ENCODE measurements at places on chromosomes 2 and 18.

DNA sequence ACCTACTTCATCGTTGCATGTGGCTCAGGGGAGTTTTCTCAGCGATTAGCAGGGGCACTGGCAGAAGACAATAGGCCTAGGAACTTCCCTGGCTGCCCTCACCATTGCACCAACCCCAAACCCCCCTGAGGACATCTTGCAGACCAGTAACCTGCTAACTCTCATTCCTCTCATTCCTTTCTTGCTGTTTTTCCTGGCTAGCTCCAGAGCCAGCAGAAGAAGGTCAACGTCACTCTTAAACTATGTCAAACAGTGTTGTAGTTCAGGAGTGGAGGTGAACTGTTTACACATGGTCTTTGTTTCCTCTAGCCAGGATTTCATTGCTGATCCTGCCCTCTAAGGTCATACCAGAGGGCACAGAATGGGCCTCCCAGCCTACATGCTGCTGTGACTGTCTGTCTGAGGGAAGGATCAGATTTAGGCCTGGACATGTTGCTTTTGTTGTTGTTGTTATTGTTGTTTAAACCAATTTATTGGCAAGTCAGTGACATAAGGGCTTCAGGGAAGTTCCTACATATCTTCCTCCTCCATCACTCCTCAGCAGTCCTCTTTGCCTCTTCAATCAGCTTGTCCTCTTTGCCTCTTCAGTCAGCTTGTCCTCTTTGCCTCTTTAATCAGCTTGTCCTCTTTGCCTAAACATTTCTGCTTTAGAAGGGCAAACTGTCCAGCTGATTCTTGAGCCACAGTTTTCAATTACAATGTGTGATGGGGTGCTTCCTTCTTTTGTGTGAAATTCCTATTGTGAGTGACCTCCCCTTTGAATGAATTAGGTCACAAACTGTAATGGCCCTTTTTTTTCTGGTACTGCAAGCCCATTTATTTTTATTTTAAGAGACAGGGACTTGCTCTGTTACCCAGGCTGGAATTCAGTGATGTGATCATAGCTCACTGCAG, 471.9 kb upstream of the TNP1 start:
- DNase-seq = no peak

- DNase-seq = no peak
These were observed 98.9 kb downstream of the CSRNP3 start for GRCh38 chr2:165568361-165568760.

- DNase-seq = no peak
These were observed 119.0 kb downstream of the GALNT13 start for GRCh38 chr2:153990771-153991170.

- DNase-seq = no peak
These were observed 25.2 kb downstream of the CAPN13 start for GRCh38 chr2:30781961-30782533.

Measured in suppressor macrophage treated with lipopolysaccharide for 4 hours (primary cell).